NCI-H187 (cell line): ENCODE measurements at places on chromosomes 7 and 10.

GRCh38 chr10:113665806-113666354 is 2.0 kb upstream of the NRAP start:
- no peak for DNase-seq

- no peak for DNase-seq
Measured at GRCh38 chr7:46357290-46357689, 436.2 kb upstream of the IGFBP3 start.

DNA sequence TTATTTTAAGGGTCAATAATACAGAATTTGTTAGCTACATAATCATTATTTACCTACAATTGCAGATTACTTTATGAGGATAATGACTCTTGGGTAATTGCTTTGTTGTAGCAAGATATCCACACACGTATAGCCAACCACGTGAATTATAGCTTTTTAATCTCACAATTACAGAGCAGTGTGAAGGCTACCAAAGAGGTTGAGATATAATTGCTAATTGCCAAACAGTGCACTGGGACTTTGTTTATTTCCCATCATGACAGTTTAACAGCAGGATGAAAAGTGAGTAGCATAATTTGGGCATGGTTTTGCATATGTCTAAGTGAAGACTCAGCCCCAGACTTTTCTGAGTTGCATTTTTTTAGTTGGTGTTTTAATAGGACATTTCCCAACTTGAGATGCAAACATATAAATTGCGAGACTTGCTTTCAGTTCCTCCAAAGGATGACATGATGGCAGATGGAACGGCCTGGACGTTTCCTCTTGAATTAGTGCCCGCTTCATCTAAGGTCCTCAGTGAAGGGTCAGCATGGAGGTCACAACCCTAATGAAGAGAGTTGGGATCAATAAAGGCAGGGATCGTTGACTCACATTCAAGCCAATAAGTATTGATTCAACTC is 180.7 kb upstream of the GPR26 start:
- DNase-seq: no peak

- no peak for DNase-seq
Measured at GRCh38 chr7:77714195-77714594, 17.9 kb downstream of the RSBN1L start.

GRCh38 chr7:129371487-129371886 is 62.7 kb upstream of the STRIP2 start:
- DNase-seq: no peak

GRCh38 chr10:93994438-93994801 is 689 bp downstream of the PLCE1 start:
- DNase-seq: no peak

DNA sequence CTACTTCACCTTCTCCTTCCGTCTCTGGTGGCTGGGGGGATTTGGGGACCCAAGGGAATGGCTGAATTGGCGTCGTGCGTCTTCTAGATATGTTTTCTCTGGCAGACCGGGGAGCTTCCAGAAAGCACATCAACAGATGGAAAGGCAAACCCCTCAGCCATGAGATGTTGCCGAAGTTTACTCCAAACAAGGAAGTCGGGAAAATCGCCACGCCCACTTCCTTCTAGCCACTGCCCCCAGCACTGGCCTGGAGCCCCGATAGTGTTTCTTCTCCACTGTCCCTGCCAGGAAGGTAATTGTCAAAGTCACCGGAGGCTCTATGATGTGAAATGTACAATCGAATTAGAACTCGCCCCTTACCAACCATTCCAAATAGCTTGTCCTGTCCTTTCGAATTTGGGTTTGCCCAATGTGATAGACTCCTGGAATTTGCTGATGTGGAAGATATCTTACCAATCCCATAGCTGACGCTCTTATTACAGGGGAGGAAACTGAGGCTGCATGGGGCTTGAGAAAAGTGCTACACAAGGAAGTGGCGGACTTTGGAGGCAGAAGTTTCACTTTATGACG is 191.0 kb downstream of the LSM5 start:
- DNase-seq: no peak

GRCh38 chr7:39342763-39343162 is 223.4 kb upstream of the YAE1 start:
- DNase-seq: no peak

DNA sequence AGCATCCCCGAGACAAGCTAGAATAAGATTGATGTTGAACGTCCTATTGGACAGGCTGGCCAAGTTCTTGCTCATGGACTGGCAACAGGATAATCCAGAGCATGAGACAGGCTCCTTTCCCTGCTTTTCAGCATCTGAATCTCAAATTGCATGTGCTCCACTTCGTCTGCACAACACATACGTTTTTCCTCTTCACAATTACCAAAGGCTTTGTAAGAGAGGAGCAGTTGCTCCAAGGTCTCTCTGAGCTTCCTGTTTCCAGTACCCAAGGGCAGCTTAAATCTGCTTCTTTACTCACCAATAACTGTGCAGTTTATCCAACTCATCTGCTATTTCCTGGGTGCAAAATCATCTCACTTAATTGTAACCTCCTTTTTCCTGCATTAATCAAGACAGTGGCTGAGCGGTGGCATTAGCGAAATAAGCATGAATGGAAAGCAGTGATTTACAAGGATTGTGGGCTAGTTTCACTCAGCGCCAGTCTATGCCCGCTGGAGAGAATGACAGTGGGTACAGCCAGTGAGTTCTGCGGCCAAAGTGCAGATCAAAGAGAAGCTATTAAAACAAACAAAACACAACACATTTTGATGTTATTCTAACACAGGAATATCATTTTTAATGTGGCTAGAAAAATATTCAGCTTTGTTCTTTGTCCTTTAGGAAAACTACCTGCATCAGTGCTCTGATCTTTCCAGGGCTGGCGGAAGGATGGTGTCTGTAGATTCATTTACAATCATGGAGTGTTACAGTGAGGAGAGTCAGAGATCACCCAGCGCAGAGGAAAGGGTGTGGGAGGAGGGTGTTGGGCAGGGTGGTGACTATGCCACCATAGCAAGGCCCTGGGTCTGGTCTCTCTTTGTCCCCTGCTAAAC is 79.8 kb downstream of the CHN2 start:
- no peak for DNase-seq

DNA sequence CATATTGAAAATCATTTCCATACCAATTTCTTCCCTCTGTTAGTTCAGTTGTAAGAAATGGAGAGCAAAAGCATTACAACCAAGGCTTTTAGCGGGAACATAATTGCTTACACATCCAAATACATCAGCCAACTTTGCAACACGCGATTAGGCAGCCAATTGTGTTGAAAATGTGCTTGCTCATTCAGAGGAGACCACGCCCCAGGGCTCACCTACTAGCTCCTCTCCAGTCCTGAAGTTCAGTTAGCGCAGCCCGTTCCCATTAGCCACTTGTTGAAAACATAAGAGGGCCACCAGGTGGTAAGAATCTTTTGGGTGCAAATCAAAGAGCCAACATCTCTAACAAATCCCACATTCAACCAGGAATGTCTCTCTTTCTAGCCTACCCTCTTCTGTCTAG is 213.2 kb upstream of the MDFIC start:
- DNase-seq: no peak

DNA sequence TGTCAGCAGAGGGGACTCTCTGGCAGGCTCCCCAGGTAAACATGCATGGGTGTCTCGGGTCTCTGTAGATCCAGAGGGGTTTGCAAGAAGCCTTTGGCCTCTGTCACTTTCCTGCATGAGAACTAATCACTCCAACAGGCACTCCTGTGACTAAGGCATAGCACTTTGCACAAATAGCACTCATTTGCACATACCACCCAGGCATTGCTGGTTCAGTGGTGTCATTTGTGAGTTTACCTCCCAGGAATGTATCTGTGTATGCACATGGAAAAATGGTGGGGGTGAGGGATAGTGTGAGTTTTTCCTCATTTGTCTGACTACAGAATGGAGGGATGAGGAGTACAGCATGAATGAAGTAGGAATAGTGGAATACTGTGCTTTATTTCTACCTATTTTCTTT is 39.5 kb downstream of the CNNM1 start:
- no peak for DNase-seq

- no peak for DNase-seq
Measured at GRCh38 chr7:47602272-47603004, 20.5 kb upstream of the TNS3 start.

DNA sequence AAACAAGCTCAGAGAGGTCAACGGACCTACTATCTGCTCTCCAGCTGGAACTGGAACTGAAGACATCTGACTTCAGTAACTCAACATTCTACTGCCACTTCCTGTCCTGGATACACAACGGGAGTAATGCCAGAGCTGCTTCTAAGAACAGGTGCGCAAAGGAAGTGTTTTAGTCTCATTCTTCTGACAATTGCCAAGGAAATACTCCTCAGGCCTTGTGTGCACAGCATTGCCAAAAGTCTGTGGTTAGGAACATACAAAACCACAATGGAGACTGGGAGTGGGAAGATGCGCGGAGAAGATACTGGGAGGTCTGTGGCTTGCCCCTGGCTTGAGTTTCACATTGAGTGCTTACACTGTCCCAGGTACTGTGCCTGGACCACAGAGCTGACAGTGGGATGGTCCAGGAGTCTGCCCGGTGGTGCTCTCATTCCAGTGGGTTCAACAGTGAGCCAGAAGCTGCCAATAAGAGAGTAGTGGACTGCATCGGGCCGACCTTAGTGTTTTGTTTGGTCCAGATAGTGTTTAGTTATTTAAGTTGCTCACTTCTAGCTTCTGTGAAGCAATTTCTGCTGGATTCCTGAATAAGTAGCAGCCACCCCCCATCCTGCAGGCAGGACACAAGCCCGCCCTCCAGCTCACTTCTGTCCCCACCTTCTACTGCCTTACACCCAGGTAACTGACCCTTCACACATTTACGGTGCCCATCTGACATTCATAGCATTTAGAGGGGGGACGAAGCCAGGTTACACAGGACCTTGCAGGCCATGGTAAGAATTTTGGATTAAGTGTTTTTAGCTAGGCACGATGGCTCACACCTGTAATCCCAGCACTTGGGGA is 10.3 kb downstream of the TBL2 start:
- no peak for DNase-seq

- no peak for DNase-seq
Measured at GRCh38 chr10:70293169-70293843, 9.5 kb upstream of the NPFFR1 start.

DNA sequence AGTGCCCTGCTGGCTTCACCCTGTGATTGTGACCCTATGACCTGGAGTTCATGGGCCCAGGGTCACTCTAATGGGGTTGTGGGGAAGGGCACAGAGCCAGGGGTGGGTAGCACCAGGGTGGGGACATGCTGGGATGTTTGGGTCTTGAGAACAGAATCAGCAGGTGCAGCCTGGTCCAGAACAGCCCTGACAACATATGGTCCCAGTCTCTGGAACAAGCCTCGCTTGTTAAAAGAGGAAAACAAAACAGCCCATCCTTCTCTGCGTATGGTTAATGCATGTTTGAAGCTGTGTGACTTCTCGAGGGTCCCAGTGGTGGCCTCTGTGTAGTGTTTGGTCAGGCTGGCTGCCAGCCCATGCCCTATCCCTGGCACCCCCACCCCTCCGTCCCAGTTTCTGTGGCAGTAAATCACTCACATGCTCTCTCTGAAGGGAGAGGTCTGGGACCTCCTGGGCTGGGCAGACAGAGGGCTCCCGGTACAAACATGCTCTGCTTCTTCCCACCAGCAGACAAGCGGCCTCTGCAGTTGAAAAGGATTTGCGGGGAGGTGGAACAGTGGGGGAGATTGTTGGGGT is 79.4 kb downstream of the FAM241B start:
- no peak for DNase-seq

- no peak for DNase-seq
Measured at GRCh38 chr7:26337232-26337865, 45.7 kb downstream of the SNX10 start.

GRCh38 chr7:45606050-45606449 is 31.9 kb downstream of the ADCY1 start:
- no peak for DNase-seq

DNA sequence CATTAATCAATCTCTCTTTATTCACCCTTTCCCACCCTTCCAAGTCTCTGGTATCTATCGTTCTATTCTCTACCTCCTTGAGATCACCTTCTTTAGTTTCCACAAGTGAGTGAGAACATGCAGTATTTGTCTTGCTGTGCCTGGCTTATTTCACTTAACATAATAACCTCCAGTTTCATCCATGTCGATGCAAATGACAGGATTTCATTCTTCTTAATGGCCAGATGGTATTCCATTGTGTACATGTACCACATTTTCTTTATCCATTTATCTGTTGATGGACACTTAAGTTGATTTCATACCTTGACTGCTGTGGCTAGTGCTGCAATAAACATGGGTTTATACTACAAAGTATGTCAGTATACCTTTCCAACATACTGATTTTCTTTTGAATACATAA is 3.8 kb upstream of the AOAH start:
- DNase-seq: no peak

DNA sequence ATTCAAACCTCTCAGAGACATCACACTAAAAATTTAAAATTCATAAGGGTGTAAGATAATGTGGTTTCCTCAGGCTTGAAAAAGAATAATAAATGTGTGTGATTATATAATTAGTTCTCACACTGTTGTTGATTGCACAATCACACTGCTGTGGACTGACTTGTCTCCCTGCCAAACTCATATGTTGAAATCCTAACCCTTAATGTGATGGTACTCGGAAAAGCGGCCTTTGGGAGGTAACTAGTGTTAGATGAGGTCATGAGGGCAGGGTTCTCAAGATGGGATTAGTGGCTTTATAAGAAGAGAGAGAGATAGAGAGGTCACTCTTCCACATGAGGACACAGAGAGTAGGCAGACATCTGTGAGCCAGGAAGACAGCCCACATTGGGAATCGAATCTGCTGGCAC is 128.5 kb upstream of the COL1A2 start:
- no peak for DNase-seq

- DNase-seq: no peak
Measured at GRCh38 chr7:28530175-28530802, 118.0 kb downstream of the CREB5 start.

DNA sequence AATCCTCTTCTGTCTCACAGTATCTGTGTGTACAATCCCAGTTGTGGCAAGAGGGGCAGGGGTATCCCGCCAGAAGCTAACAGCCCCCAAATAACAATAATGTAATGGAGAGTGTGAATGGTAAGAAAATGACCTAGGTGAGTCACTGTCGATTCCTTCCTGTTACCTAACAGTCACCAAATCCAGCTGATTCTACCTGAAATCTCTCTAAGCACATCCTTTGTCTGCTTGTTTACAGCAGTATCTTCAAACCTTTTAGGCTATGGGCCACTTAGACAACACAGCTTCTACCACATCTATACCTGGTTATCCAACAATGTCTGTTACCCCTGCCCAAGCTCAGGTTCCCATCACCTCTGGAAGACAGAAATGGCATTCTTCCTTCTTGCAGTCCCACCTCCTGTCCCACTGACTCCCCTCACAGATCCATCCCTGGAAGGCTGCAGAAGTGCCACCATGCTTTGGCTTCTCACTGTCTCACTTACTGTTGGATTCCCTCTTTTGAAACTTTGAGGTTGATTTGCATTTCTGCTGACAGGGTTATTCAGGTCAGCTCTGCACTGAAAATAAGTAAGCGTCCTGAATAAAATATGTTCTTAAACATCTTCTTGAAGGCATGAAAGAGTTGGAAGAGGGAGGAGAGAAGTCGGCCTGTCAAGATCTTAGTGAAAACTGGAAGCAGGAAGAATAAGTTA is 13.1 kb downstream of the PIP4K2A start:
- no peak for DNase-seq

DNA sequence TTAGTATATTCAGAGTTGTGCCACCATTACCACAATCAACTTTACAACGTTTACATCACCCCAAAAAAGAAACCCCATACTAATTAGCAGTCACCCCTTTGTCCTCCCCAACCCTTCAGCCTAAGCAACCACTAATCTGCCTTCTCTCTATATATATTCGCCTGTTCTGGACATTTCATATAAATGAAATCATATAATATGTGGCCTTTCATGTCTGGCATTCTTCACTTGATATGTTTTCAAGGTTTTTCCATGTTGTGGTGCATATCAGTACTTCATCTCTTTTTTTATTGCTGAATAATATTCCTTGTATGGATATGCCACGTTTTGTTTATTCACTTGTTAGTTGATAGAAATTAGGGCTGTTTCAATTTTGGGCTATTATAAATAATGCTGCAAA is 70.4 kb downstream of the AASS start:
- no peak for DNase-seq
